ENCODE measurements at places on chromosomes 16 and 17.

- no peak for DNase-seq
Measured at GRCh38 chr17:29376667-29377270, 13.4 kb upstream of the TAOK1 start.

DNA sequence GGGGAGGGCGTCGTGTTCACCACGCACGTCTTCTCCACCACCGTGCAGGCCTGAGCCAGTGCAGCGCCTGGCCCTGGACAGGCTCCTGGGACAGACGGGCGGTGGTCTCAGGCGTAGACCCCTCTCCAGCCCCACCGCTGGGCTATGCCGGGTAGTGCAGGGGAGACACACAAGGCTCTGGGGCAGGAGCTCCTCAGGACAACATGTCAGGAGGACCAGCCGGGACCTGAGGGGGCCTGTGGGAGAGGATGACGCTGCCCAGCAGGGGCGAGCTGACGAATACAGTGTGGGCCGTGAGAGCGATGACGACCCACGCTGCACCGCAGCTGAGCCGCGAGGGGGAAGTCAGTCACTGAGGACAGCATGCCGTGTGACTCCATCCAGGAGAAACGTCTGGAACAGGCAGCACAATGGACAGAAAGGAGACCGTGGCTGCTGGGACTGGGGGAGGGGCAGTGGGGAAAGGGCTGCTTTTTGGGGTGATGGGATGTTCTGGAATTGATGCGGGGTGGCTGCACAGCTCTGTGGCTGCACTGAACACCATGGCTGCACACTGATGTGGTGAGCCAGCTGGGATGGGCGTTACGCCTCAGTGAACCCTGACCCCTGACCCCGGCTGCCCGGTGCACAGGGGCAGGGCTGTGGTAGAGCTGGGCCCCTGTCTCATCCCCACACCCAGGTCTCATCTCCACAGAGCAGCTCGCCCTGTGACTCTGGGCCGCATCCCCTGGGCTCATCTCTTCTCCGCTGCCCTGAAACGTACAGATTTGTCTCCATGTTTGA, 20.2 kb downstream of the DNASE1 start:
- DNase-seq: no peak

GRCh38 chr17:65498816-65499215, 62.6 kb downstream of the AXIN2 start:
- no peak for DNase-seq

DNA sequence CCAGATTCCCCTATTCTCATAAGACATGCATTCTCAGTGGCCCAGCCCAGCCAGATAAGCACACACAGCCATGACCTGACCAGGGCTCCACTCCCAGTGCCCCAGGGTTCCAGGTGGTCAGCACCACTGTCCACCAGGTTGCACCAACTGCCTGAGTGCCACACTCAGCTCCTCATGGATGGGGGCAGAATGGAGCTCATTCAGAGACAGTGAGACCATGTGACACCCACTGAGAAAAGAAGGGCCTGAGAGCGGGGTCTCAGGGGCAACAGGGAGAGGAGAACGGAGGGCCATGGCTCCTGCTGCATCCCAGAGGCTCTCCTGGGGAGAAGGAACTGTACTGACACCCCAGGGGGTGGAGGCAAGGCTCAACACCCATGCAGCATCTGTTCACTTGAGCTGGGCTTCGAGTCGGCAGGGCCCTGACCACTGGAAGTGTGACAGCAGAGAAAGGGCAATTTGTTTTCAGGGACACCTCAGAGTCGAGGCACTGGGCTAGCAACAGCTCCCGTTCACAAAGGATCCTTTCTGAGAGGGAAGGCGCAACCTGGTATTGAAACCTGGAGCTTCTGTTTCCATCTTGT, 18.7 kb upstream of the SLC38A8 start:
- no peak for DNase-seq

- DNase-seq: no peak
Measured at GRCh38 chr17:29179232-29180033, 765 bp downstream of the MYO18A start.

DNA sequence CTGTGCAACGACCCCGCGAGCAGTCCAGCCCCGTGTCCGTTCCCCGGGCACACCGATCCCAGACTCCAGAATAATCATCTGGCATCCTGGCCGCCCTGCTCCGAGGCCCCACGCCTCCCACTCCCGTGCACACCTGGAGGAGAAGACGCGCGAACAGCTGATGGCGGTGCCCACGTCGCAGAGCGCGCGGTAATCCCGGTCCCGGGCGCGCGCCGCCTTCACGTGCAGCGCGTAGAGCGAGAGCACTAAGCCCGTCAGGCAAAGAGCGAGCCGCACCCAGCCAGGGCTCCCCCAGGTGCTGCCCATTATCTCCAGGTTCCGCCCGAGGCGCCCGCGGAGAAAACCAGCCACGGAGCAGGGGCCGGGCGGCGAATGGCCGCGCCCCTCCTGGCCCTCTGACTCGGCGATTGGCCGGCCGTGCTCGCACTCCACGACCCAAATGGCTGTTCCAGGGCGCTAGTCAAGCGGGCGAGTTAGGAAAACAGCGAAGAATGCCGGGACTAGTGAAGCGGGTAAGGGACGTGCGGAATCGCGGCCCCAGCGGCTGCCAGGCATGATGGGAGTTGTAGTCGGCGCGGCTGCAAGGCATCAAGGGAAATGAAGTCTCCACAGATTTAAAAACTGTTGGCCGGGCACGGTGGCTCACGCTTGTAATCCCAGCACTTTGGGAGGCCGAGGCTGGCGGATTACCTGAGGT, at the start of gene VKORC1:
TSS of gene VKORC1 (minus strand) at position 374 of the 697 bp plus-strand sequence. CDS start at position 306, 68 bp downstream.
- DNase-seq: peak; percentile 79
